Stimulated activated CD4-positive, alpha-beta T cell treated with anti-CD3 and anti-CD28 coated beads, Interleukin-2, amount 100 ng/mL, for 24 hours (primary cell): ENCODE measurements at places on chromosomes 5 and 9.

DNA sequence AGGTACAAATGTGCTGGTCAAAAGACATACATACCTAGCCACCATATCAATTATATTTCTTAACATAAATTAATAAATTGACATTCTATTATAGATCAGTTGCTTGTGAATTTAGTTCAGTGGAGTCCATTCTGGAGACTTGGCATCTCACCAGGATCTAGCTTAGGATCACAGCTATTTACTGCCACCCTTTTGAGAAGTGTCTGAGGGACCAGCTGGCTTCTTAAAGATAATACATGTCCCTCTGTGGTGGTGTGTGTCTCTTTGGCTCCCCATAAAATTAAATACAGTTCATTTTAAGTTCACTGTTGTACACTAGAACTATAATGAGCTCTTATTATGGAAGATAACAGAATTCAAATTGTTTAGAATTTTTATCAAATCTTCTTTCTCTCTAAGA, 290.7 kb downstream of the PRELID2 start:
- no peak for DNase-seq

DNA sequence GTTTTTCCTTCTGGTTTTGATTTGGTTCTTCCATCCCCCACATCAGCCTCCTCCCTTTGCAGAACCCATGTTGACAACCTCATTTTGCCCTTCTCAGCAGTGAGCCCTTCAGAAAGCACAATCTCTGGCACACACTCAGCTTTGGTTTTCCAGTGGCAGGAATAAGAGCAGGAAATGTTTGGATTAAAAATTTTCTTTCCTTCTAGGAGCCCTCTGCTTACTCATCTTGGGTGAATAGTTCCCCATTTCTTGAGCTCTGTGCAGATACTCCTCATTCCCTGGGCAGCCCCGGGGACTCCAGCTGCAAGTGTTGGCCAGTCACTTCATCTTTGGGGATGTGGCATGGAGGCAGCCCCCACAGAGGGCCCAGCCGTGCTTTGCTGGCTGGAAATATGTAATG, 170.5 kb downstream of the NR3C1 start:
- DNase-seq: no peak

- DNase-seq: no peak
These were observed 80.8 kb downstream of the TSPAN17 start for GRCh38 chr5:176727983-176728675.

DNA sequence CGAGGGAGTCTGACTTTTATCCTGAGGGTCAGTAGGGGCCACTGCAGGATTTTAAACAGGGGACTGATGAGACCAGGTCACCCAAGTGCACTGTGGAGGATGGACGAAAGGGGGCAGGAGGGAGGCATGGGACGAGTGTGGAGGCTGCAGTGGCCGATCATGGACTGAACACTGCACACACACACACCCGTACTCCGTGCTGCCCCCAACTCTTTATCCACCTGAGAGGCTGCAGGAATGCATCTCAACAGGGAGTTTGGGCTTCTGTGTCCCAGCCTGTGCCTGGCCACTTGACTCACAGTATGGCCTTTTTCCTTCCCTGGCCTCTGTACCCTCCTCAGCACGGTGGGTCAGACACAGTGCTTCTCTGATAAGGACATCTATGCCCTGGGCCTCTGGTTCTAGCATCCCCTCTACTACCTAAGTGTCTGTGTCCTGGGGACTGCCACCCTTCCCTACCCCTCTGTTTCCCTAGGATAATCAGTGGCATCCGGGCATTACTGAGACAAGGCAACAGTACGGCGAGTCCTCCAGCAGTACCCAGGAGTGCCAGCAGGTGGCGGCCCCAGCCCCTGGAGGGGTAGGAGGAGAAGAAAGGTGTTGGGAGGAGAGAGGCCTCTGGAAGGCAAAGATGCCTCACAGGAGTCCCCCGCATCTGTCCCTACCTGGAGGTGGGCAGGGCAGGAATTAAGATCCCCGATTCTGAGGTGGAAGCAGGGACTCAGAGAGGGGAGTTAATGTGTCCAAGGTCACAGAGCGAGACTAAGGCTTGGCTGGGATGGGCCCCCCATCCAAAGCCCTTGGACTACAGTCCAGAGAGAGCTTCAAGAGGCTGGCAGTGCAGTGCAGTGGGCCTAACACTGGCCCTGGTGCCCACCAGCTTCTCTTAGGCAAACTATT, 5.1 kb upstream of the CDX1 start:
- DNase-seq: peak; percentile 82

- no peak for DNase-seq
These were observed 59.6 kb upstream of the CPLANE1 start for GRCh38 chr5:37308793-37309192.

- DNase-seq: no peak
These were observed 10.2 kb upstream of the IL12B start for GRCh38 chr5:159340511-159340910.

- DNase-seq: no peak
These were observed 358.0 kb downstream of the ENC1 start for GRCh38 chr5:74282490-74282889.

DNA sequence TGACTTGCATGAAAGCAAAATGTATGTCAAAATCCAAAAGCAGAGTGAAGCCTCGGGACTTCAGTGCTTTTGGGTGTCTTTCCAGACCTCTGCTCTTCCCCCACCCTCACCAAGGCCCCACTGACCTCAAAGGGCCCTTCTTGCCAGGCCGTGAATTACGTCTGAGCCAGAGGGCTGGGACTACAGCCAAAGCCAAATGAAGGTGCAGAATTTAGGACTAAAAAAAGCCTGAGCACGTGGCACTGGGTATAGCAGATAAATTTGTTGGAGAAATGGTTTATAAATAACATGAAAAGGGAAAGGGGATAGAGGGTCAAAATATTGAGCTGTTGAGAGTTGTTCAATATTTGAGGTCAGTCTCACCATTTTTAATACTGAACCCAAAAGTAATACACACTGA, 163.4 kb downstream of the GHR start:
- no peak for DNase-seq

DNA sequence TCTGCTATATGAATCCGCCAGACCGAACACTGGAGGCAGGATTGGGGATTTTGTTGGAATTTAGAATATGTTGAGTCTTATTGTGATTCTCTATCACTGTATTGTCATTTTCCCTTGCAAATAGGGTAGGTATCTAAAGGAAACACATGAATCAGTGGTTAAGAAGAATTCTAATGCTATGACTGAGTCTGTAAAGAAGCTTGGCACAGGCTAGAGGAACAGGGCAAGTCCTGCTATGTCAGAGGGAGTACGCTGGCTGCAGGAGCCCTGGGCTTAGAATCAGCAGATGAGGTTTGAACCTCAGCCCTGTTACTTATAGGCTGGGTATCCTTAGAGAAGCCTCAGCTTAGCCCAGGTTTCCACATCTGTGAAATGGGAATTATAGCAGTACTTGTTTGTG, 198.1 kb downstream of the NR3C1 start:
- no peak for DNase-seq

DNA sequence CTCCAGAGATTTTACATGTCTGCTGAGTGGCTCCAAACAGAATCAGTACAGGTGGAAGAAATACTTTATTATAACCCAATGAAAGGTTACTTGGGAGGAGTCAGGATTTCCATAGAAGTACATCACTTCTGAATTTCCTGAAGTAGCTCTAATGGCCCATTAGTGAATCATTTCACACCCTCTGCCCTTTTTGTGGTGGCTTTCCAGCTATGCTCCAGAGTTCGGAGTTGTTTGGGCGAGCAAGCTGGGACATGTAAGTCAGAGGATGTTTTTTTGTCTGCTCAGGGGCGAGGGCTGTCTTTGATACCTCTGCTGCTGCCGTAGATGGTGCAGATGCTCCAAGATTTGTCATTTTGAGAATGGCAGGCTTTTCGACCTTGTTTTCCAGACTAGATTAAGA, 226.1 kb downstream of the GOLPH3 start:
- DNase-seq: no peak

DNA sequence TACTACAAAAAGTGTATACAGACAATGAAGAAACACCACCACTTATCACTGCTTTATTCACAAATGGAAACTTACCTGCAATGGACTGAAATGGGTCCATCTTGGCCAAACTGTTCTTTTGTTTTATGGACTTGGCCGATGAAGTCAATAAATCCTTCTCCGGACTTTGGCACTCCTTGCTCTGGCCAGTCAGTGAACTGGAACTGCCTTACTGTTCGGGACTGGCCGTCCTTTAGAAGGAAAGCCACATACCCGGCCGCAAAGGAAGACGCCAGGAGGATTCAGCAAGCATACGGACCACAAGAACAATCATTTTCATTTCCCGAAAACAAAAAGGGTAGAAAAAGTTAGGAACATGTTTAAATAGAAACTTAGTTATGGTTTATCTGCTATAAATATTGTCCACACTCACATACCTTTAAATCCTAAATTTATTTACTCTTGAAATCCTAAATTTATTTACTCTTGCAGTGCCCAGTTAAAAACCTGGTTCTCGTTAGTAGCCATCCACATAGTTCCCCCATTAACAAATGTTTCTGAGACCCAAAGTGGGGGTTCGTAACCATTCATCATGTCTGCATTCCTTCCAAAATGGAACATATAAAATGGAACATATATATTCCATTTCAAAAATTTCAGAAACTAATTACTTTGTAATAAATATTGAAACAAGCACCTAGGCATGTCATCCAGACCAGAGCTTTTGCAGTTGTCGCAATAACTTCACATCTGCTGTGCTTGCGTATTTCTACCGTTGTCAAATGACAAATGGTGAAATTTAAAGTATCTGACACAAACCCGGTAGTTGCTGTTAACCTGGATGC, 532.1 kb upstream of the DMAC1 start:
- no peak for DNase-seq

DNA sequence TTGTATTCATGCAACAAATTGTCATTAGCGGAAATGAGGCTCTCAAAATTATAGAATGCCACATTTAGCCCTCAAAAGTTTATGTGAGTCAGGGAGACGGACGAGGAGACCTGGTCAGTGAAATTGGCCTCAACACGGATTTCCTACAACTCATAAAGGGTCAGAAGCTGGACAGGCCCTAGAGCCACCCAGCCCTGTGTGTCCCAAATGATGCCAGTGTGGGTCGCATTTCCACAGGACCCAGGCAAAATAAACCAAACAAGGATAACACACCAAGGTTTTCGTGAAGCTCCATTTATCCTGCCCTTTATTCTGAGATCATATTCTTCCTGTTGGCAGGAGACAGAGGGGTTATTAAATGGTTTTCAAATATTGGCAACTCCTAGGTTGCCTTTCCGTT, 72.0 kb upstream of the COL5A1 start:
- no peak for DNase-seq

GRCh38 chr9:95370064-95370463, 52.6 kb upstream of the FANCC start:
- DNase-seq: no peak

DNA sequence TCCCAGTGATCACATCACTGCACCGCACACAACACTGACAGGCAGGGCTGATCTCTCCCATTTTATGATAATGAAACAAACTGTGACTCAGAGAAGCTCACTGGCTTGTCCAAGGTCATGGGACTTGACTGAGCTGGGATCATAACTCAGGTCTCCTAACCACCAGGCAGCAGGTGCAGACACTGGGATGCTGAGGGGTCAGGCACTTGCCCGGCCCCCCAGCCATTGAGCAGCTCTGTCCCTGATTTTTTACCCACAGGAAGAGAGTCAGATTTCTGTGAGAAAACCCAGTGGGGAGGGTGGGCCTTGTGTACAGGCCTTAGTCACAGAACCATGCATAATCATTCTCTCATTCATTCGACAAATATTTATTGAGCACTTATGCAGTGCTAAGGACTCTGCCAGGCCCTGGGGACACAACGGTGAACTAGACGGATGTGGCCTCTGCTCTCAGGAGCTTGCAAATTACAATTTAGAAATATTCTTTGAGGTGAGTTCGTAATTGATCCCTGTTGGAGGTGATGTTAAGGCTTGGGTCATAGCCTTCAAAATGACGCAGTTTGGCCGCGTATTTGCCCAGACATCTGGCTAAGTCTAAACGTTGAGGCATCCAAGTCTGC, 54.5 kb upstream of the TGFBR1 start:
- DNase-seq: no peak

DNA sequence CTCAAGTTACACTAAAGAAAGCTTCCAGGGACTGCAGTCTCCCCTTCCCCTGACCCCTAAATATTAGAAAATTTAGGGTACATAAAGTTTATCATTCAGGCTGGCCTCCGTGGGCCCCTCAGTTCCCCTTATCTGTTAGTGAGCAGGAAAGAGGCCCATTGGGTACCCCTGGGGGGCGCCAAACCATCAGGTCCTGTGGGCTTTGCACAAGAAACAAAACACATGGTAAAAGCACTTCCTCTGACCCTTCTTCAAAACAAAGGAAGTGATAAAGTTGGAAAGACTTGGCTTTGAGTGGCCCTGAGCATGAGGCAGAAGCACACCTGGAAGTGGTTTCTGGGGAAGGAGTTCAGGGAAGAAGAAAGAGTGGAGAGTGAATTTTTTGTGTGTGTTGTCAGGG, 213.0 kb downstream of the SMARCA2 start:
- DNase-seq: peak; percentile 24

DNA sequence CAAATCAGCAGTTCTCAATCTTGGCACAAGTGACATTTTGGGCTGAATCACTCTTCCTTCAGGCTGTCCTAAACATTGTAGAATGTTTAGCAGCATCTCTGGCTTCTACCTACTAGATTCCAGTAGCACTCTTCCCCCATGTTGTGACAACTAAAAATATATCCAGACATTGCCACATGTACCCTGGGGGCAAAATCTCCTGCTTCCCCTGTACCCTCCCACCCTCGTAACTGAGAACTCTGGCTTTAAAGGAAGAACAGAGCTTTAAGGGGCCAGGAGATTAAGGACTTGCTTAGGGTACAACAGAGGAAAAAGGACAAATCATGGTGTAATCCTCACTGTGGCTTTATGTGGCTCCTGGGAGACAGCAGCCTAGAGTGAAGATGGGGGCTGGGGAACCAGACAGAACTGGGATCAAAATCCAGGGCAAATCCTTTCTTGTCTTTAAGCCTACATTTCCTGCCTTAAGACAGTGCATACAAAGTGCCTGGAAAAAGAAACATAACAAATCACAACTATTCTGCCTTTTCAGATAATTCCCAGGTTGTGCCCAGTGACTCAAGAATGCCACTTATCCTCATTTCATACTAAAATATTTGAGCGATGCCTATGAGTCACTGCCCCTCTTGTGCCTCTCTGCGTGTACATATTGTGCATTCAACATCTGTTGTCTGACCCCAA, 109.3 kb downstream of the DAPK1 start:
- DNase-seq: no peak

DNA sequence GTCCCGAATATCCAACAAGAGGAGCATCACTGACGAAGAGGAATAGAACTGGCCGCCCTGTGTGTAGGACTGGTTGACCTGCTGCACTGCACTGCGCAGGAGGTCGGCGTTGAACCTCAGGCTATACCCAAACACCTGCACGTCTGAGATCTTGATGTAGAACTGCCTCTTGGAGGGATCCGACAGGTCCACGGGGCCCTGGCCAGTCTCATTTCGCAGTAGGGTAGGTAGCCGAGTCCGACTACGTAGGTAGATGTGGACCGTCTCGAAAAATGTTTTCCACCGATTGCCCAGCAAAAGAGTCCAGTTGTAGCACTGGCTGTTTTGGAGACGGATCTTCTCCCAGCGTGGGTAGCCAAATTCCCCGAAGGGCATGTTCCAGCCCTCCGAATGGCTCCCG, 202.0 kb downstream of the BRINP1 start:
- no peak for DNase-seq

GRCh38 chr5:103589357-103589756, 26.8 kb upstream of the NUDT12 start:
- no peak for DNase-seq
